ENCODE measurements at places on chromosomes 2 and 18.

DNA sequence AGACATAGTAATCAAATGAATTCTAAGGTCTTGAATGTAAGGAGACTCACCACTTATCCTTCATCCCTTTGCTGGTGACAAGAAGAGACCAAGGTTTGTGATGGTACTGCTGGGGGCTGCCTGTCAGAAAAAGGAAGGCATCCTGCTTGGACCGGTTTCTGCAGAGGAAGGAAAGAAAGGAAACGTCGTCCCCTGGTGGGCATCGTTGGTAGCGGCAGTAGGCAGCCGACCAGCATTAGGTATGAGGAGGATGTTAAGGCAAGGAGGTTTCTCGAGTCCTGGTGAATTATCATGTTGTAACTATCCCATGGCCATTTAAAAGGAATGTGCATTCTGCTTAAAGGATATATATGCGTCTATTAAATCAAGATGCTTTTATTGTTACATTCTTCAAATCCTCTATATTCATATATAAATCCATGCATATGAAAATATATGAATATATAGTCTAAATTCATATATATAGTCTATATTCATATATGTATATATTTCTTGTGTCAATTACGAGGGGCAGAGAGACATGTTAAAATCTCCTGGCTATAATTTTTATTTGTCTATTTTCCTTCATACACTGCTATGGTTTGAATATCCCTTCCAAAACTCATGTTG, 94.4 kb upstream of the TGFA start:
- peak; percentile 46 for DNase-seq

- DNase-seq, result no peak
Observed at GRCh38 chr18:35577045-35577848, 4.3 kb upstream of the GALNT1 start.

- no peak for DNase-seq
Observed at GRCh38 chr2:72124376-72124775, 23.3 kb downstream of the CYP26B1 start.

DNA sequence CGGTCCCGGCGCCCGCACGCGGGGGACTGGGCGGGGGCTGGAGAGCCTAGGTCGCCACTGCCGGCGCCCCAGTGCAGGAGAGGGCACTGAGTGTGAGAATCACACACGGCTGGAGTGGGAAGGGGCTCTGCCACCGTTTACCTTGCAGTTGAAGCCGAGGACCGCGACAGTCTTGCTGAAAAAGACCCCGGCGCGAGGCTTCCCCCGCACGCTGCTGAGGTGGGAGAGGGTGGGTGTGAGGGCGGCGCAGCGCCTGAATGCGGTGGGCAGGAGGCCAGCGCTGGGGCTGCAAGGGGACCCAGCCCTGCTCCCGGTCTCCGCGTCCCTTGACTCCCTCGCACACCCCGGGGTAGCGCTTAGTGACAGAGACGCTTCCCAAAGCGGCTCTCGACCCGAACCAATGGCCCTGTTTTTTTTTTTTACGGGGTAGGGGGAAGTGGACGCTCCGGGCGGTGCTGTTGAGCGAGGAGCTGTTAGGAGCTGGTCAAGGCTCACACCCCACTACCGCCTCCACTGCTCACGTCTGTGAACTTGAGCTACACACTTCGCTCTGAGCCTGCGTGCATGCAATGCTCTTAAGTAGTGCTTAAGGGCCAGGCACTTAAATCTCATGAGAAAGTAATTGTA, 794 bp downstream of the NOTO start:
- no peak for DNase-seq

GRCh38 chr2:53312721-53313120, 454.9 kb upstream of the CHAC2 start:
- DNase-seq, result no peak
